ENCODE measurements at places on chromosomes 2 and 18.

- DNase-seq: no peak
These were observed 31.4 kb downstream of the NPPC start for GRCh38 chr2:231894566-231895380.

GRCh38 chr18:57921708-57922107 lies 118.6 kb upstream of the ATP8B1 start:
- DNase-seq: peak; percentile 16

DNA sequence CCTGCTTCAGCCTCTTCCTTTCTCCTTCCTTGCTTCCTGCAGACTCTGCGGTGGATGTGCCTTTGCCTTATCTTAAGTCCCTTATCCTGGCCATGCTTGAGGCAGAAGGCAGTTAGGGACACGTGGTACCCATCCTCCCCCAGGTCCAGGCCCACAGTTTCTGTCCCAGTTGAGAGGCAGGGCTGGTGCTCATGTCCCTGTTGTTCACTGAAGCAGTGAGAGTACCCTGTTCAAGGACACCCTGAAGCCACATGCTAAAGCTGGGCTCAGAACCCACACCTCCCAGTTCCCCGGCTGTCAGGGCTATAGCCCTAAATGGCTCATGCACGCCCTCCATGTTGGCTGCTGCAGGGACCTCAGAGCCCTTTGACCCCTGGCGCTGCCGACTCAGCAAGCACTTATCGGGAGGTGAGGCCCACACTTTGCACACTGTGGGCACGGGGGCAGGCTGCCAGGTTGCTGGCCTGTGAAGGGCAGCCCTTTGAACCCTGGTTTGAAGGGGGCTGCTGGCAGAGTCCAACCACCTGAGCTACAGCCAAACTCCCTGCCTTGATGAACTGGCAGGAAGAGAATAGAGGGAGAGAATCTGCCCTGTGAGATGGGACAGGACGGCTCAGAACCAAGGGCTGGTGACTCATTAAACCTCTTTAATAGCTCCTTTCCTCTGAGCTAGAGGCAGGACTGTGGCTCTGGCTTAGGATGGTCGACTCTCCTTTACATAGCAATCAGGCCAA lies 6.3 kb downstream of the KHK start:
- no peak for DNase-seq

GRCh38 chr2:162233197-162233596 lies 10.0 kb downstream of the FAP start:
- no peak for DNase-seq

DNA sequence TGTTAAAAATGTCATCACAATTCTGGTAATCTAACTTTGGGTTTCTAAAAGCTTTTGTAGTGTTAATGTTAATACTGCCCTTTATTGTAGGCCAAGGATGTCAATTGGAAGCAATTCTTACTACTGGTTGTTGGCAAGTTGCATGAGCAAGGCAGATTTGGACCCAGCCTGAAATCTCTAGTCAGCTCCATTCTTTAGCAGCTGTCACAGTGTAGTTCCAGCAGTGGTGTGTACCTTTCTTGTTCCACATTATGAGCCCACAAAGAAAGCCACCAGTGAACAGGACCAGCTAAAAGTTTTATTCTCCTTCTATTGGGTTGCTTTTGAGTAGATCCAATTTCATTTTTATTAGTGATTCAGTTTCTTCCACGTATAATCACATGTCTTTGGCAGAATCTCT lies 133.8 kb downstream of the CAMKMT start:
- no peak for DNase-seq

GRCh38 chr2:84532291-84532690 lies 16.0 kb downstream of the DNAH6 start:
- no peak for DNase-seq

GRCh38 chr18:5288517-5288935 lies 7.0 kb downstream of the ZBTB14 start:
- DNase-seq: no peak

- DNase-seq: no peak
These were observed 829.2 kb downstream of the ERBB4 start for GRCh38 chr2:211709389-211709788.

DNA sequence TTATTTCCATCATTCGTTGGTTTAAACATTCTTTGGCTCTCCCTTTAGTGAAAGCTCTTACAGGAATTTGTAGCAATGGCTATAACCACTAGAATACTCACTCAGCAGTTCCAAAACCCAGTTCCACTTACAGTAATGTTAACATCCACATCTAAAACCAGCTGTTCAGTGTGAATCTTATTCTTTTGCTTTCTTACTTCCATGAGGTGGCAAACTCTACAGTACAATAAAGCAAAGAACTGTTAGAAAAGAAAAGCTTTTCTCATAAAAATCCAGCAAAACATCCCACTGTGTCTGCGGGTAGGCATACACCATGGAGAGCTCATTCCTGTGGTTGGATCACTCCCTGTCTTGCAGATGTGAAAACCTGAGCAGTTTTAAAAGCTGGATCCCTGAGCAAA lies 147.1 kb downstream of the ARHGAP28 start:
- no peak for DNase-seq

DNA sequence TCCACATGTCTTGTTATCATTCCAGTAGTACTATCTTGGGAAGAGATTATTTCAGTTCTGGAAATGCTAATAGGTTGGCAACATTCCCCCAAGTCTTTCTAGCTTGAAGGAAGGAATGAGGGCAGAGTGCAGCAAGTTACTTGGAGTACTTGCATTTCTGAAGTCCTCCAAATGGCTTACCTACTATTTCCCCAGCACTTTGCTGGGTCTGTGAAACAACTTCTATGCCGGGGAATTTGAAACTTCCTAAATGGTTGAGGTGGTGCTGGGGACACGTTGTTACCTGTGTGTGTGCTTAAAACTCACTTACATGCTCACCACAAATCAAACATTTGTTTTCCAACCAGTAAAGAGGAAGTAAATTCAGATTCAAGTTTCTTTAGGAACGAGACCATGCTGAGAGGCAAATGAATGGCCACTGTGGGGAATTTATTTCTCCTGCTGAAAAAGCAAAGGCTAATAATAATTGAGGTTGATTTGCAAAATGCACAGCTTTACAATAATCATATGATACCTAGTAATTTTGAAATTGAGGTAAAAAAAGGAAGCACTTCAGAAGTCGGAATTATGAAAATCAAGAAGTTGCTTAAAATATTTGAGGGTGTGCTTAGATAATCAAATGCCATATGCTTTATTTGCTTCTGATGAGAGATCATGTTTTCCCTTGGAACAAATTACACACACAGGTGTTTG lies 1167.7 kb upstream of the ZEB2 start:
- no peak for DNase-seq

- no peak for DNase-seq
These were observed 509.7 kb downstream of the CCDC85A start for GRCh38 chr2:56693501-56693900.

- peak; percentile 89 for DNase-seq
These were observed 98.4 kb downstream of the UXS1 start for GRCh38 chr2:106095478-106096298.

DNA sequence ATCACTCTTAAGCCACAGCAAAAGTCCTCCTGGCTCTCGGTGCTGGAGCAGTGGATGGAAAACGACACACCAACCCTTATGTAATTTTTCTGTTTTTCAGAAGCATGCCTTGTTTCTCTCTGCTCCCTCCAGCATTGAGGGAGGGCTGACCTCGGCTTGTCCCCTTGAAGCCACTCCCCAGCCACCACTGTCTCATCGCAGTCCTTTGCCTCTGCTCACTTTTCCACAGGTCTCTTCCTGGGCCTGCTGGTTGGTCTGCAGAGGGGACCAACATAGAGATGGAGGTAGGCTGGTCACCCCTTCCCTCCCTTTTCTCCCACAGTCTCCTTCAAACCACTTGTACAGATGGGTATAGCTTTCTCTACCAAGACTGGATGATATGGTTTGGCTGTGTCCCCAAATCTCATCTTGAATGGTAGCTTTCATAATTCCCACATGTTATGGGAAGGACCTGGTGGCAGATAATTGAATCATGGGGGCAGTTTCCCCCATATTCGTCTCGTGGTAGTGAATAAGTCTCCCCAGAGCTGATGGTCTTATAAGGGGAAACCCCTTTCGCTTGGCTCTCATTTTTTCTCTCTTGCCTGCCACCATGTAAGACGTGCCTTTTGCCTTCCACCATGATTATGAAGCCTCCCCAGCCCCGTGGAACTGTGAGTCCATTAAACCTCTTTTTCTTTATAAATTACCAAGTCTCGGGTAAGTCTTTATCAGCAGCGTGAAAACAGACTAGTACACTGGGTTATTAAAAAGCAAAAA lies 14.3 kb upstream of the RIOK3 start:
- DNase-seq: peak; percentile 7

DNA sequence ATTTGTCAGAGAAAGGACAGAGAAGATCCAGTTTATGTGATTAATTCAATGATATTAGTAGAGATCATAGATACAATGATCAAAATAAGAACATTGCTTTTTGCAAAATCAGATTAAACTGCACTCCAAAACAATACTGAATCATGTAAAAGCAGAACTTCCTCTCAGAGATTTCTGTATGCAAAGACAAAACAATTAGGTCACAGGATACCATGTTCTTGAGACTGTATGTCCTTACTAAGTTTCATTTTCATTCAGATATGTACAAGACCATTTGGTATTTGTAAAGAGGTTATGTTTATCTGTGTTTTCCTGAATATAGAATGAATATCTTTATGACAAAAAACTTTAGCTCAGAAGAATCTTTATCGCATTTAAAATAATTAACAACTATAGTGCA lies 161.8 kb downstream of the DLGAP1 start:
- DNase-seq: no peak

All from activated CD8-positive, alpha-beta T cell treated with anti-CD3 and anti-CD28 coated beads for 36 hours (primary cell).